Dermis microvascular lymphatic vessel endothelial cell (primary cell): ENCODE measurements at places on chromosomes 3 and 15. TPM values are rescaled to one million over a fixed set of nuclear protein-coding genes. Genes with fewer than 3 reads are reported as not detected.

Gene NDN
- 20.3 and 52.2 TPM in 2 replicates for total RNA-seq

Gene KLF15
- 1.7 and 5.8 TPM in 2 replicates for total RNA-seq

Gene MED12L
- 0.13 TPM in 2 replicates for total RNA-seq

Gene ITIH4
- total RNA-seq: 0.39 and 1.0 TPM in 2 replicates

Gene RTP1
- not detected in 2 replicates for total RNA-seq

Gene CDC25A
- 8.6 and 9.1 TPM in 2 replicates for total RNA-seq

Gene FBXO40
- total RNA-seq: not detected in 2 replicates

Gene TNIK
- 13.9 and 18.9 TPM in 2 replicates for total RNA-seq

Gene RPUSD3
- total RNA-seq: 16.7 and 22.6 TPM in 2 replicates

Gene GXYLT2
- total RNA-seq: 0.13 TPM in 2 replicates

Gene FEZF2
- total RNA-seq: not detected in 2 replicates

Gene ARPIN
- total RNA-seq: 10.7 and 11.4 TPM in 2 replicates

Gene GOLGA8S
- total RNA-seq: 0.13 TPM in 1 of 2 replicates, not detected in the other
